ENCODE measurements at places on chromosomes 7 and 10. TPM values are rescaled to one million over a fixed set of nuclear protein-coding genes. Genes with fewer than 3 reads are reported as not detected.

Gene CALHM3
- not detected for total RNA-seq

Gene LCOR
- 14.9 TPM for total RNA-seq

Gene CHAT
- total RNA-seq, result not detected

Gene CYP2C8
- not detected for total RNA-seq

Gene MUC12
- total RNA-seq, result 2.8 TPM

Gene MIOS
- total RNA-seq, result 330 TPM

Gene INMT
- total RNA-seq, result 1.4 TPM

Gene H2BK1
- not detected for total RNA-seq

Gene TMEM213
- not detected for total RNA-seq

Gene PLXDC2
- 4.0 TPM for total RNA-seq

Gene ZNF804B
- total RNA-seq, result not detected

Gene C7orf33
- not detected for total RNA-seq

Gene FANK1
- total RNA-seq, result 2.2 TPM

Gene GPR146
- total RNA-seq, result 4.2 TPM

Gene OR9A2
- not detected for total RNA-seq

Gene WIPF3
- total RNA-seq, result not detected

Gene CARD11
- not detected for total RNA-seq

Gene NUTM2E
- total RNA-seq, result not detected

Gene IFIT5
- total RNA-seq, result 32.1 TPM
